ENCODE measurements at places on chromosomes 12 and 14. TPM values are rescaled to one million over a fixed set of nuclear protein-coding genes. Genes with fewer than 3 reads are reported as not detected.

The ITGB7 gene
- 200 TPM for total RNA-seq

The ACADS gene
- total RNA-seq: 16.4 TPM

The RASSF9 gene
- not detected for total RNA-seq

DNA sequence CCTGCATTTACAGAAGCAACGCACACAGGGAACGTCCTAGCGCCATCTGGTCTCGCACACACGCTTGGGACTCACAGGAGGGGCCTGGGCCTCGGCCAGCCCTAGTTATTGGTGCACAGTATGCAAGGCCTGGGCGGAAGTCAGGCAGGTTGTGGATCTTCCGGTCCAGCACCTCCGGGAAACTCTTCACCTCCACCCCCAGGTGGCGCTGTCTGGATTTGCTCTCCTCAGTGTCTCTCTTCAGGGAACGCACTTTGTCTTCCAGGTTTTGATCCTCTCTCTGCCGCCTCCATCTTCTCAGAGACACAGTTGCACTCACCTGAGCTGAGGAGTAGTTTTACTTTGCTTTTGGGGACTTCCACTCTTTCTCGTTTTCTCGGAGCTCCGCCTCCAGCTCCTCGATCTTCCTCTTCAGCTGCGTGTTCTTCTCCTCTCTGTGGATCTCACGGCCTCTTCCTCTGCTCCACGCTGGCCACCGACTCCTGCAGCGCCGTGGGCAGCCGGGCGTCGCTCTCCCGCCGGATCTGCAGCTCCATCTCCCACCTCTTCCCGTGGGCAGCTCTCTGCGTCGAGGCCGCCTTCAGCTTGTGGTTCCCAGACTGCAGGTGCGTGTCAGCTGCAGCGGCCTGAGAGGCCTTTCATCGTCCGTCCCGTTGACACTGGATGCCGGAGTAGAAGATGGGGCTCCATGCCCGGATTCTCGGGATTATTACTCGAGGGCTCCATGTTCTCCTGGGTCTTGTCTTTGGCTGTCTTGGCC, 933.8 kb downstream of the TMEM121 start:
- peak; percentile 39 for DNase-seq

- DNase-seq: no peak
Measured at GRCh38 chr14:62914025-62914424, 131.2 kb downstream of the KCNH5 start.

DNA sequence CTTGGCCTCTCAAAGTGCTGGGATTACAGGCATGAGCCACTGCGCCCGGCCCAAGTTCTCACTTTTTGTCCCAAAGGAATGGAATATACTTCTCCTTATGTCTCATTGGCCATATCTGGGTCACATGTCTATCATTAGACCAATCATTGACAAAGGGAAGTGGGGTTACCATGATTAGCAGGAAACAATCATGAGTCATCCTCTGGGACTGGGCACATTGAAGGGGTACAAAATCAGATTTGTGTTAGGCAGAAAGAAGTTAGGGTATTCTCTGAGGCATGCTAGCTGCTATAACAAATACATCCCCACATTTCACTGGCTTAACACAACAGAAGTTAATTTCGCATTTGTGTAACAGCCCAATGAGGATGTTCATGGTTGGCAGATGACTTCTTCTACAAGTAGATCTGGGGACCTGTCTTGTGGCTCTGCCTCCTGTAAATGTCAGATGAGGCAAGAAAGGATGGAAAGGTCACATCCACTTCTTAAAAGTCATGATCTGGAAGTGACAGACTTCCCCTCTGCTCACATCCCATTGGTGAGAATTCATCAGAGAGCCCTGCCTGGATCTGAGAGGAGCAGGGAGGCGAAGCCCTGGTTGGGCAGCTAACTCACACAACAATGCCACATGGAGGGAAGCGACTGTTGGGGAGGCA, 3.1 kb downstream of the CCDC63 start:
- no peak for DNase-seq

GRCh38 chr12:90020881-90021280, 312.2 kb upstream of the ATP2B1 start:
- no peak for DNase-seq
